Right renal cortex interstitium (tissue), 3 donors: ENCODE measurements at places on chromosomes 5 and 9. TPM values are rescaled to one million over a fixed set of nuclear protein-coding genes. Genes with fewer than 3 reads are reported as not detected.

CDH9 gene
- polyA plus RNA-seq, result 12.7 TPM

SOHLH1 gene
- not detected for polyA plus RNA-seq

PDLIM7 gene
- polyA plus RNA-seq, result 69.0 TPM

ANKDD1B gene
- polyA plus RNA-seq, result 5.2 TPM

PCSK1 gene
- polyA plus RNA-seq, result 0.31 TPM

IL13 gene
- not detected for polyA plus RNA-seq
